ENCODE measurements at places on chromosomes 5 and 9.

- DNase-seq: no peak
These were observed 3.5 kb upstream of the ZNF618 start for GRCh38 chr9:113872485-113873143.

GRCh38 chr9:34555002-34555348 lies 32.2 kb upstream of the ENHO start:
- no peak for DNase-seq

- no peak for DNase-seq
These were observed 259.1 kb downstream of the MLLT3 start for GRCh38 chr9:20363233-20363632.

DNA sequence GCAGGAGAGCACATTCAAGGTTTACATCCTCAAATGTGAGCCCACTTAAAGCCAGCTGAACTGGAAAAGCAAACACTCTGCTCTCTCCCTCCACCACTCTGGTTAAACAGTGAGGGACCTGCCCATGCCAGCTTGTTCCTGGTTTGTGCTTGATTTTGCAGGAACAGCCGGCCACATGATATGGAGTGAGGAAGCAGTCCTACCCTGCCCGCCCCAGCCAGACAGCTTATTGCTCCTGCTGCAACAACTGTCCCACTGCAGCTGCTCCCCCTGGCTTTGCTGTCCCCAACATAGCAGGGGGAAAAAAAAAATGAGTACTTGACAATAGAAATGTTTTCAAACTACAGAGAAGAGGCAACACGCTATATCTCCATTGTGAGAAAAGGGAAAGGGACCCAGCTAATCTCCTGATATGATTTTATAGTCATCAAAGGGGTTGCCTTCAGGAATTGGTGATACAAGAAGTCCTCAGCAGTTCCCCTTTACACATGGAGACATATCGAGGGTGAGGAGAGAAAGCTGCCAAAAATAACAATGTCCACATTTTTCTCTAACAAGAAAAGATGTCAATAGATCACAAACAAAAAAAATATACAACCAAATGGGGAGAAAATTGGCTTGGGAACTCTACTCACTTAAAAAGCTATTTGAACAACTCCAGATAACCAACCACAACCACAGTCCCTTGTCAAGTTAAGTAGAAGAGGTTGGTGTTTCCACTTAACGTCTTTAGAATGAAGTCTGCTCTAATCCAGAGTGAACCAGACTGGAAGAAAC lies 4.6 kb downstream of the MYO10 start:
- no peak for DNase-seq

DNA sequence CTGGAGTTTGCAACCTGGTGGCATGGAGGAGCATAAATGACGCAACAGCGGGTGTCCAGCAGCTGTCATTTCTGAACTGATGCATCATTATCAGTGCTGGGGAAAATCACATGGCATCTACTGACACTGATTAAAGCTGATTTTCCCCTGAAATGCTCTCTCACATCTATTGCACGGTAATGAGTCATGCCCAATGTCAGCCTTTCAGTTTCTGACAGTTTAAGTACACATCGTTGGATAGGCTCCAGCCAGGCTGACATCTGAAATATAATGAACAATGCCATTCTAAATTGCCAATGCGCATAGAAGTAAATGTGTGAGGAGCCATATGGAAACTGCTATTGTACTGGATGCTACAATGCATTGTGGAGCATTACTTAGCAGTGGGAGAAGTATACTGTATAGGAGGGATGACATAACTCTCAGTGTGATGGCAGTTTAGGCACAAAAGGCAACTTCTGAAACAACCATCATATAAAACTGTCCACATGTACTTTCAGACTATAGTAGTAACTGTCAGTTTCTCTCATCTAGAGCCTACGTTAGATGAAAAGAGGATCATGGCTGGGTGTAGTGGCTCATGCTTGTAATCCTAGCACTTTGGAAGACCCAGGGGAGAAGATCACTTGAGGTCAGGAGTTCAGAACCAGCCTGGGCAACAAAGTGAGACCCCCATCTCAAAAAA lies 389.3 kb upstream of the DMAC1 start:
- DNase-seq: no peak

- no peak for DNase-seq
These were observed 65.0 kb downstream of the NSUN2 start for GRCh38 chr5:6567835-6568234.

DNA sequence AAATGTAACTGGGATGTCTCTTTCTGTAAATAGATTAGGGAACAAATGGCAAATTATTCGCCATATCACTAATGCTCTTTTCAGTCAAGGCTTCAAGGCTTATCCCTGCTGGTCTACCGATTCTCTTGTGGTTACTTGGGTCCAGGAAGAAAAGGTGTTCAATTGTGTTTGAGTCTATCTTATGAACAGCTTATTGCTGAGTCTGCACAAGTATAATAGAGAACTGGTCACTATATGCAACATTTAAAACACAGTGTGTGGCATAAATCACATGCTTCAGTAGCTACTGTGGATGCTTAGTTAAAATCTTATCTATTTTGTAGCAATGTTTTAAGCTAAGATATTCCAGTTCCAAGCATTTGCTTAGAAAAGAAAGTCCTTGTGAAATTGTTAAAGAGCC lies 274.2 kb upstream of the FAM174A start:
- no peak for DNase-seq

Measured in cortex of kidney (tissue), 1 donor.